ENCODE measurements at places on chromosomes 13 and 19.

DNA sequence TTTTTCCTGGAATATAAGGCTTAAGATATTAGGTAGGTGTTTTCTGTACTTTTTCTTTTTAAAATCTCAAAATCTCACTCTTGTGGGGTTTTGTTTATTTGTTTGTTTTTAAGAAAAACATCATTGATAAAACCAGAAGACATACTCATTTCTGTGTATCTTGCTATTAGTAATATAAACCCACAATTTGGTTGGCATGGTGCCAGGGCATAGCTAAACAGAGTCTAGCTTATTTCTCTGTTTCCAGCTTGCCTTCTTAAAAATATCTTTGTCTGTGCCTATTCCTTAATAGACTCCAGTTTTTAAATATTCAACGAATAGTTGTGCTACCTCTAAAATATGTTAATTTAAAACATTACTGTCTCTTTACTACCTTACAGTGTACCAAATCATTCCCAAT, 1121.9 kb upstream of the PCDH20 start:
- DNase-seq, result no peak

- DNase-seq, result no peak
These were observed 219.1 kb downstream of the LMO7 start for GRCh38 chr13:75855216-75855615.

DNA sequence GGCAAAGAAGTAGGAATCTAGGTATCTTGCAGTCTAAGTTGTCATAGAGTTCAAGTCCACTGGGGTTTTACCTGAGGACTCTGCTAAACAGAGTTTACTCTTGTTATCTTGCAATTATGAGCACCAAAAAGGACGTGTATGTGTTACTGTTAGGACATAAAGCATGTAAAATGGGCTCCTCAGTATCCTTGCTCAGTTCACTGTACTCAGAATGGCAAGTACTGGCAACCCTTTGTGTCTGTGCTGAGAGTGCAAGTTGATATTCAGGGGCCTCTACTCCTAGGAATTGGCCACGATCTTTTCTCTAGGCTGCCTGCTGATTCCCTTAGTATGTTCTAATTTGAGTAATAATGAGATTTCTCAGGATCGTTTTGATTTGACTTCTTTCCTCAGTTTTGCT, 13.3 kb downstream of the TDRD3 start:
- no peak for DNase-seq

GRCh38 chr19:49681830-49682229, 4.8 kb downstream of the PRMT1 start:
- DNase-seq, result no peak

GRCh38 chr19:49368711-49369358, 5.2 kb downstream of the DKKL1 start:
- no peak for DNase-seq

- no peak for DNase-seq
These were observed 1.6 kb downstream of the GPC5 start for GRCh38 chr13:91400063-91400399.

GRCh38 chr19:51712461-51713081, 11.2 kb downstream of the HAS1 start:
- no peak for DNase-seq

GRCh38 chr13:79663435-79663834, 182.5 kb downstream of the NDFIP2 start:
- DNase-seq, result no peak

DNA sequence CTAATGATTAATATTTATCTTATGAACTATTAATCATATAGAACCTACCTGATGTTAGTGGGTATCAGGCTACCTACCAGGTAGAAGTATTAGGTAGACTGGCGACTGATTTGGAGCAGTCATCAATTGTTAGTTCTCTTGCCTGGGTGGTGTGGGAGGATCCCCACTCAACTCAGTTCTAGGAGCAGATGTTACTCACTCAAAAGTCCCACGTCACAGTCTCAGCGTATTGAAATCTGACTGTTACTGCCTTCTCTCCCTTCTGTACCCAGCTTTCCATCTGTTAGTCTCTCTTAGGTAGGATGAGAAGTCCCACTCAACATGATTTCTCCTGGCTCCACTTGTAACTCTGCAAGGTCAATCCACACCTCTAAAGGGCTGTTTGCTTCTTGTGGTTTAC, 102.7 kb downstream of the OLFM4 start:
- DNase-seq, result no peak

DNA sequence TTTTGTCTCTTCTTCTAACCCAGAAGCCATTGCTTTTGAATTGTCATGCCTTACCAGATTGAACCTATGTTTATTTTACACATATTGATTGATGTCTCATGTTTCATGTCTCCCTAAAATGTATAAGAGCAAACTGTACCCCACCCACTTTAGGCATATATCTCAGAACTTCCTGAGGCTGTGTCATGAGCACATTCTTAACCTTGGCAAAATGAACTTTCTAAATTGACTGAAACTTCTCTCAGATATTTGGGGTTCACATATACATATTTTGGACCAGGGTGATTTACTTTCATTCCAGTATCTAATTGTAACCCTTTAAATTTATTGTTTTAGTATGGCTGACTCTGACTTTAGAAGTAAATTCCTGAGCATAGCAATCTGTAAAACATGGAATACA, 723.9 kb upstream of the PCDH20 start:
- no peak for DNase-seq

GRCh38 chr13:42864952-42865767, 83.8 kb downstream of the FAM216B start:
- DNase-seq, result no peak

DNA sequence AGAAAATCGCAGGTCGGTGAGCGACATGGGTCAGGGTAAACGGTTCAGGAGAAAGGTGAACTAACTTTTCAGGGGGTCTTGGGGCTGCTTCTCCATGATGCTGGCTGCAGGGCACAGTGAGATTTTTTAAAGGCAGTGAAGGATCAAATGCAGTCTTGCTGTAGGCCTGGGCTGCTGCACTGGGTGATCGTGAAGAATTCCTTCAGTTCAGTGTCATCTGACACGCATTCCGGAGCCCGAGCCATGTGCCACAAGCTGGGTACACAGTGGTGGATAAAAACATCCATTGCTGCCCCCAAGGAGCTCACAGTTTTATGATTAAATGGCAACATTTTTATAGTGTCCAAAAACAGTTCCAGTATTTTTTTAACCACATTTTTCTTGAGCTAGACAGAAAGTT, 56.3 kb upstream of the GPR12 start:
- no peak for DNase-seq

- DNase-seq, result peak; percentile 44
These were observed 19.8 kb upstream of the TCF3 start for GRCh38 chr19:1672038-1672768.

GRCh38 chr19:33683881-33684537, 62.3 kb downstream of the CHST8 start:
- no peak for DNase-seq

DNA sequence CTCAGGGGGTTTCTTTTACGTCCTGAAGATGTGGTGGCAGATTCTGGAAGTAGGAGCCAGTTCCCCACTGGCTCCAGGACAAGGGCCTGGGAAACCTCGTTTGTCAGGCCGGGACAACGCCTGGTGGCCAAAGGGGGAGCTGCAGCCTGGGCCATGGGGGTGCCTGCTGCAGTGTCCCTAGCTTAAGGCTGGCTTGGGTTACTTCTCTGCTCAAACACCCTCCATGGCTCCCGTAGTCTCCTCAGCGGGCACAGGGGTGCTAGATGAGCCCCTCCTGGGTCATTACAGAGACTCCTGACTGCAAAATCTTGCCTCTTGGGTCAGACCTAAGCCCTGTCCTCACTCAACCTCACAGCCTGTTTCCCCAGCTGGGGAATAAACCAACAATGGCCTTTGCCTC, 14.7 kb downstream of the CILP2 start:
- DNase-seq, result no peak

DNA sequence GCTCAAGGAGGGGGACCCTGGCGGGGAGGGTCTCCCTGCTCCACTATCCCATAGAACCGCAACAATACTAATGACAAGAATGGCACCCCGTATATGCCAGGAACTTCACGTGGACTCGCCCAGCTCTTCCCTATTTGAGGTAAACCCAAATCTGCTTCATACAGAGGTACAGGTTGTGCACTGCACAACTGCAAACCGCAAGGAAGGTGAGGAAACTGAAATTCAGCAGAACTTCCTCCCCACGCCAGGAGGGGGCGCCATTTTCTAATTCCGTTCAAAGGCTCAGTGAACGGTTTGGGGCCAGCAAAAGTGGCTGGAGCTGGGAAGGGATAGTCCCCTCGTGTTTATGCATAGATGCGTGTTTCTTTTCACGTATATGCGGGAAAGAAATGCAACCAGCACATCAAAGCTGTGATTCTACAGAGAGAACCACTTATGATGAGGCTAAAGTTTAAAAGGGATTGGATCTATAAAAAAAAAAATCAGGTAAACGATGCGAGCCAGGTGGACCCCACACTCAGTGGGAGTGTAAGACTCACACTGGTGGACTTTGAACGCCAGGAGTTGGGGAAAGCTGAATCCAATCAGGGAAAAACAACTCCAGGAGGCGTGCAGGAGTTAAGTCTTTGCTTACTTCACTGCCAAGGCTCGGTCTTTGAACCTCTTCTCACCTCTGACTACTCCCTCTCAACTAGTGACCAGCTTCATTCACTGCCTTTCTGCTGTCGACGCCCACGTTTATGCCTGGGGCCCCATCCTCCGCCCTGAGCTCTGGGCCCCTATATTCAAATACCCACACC, 20.3 kb downstream of the C19orf81 start:
- DNase-seq, result no peak

- no peak for DNase-seq
These were observed 1.2 kb upstream of the FLT1 start for GRCh38 chr13:28496188-28496564.

DNA sequence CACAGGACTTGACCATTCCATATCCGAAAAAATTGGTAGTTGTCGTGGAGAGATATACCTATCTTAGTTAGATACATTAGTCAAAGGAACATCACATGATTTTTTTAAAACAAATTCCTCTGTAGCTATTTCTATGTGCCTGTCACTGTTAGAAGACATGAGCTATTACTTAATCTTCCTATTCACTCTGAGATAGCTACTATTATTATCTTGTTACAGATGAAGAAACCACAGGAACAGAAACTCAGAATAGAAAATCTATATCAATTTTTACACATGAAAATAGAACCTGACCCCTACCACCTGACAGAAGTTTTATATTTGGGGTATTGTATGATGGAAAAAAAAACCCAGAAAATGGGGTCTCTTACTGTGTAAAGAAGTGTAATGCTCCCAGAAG, 68.9 kb upstream of the TDRD3 start:
- no peak for DNase-seq

- DNase-seq, result no peak
These were observed 158.0 kb downstream of the DLEU7 start for GRCh38 chr13:50685491-50685890.

GRCh38 chr13:107020393-107020792, 452.5 kb upstream of the ARGLU1 start:
- no peak for DNase-seq

DNA sequence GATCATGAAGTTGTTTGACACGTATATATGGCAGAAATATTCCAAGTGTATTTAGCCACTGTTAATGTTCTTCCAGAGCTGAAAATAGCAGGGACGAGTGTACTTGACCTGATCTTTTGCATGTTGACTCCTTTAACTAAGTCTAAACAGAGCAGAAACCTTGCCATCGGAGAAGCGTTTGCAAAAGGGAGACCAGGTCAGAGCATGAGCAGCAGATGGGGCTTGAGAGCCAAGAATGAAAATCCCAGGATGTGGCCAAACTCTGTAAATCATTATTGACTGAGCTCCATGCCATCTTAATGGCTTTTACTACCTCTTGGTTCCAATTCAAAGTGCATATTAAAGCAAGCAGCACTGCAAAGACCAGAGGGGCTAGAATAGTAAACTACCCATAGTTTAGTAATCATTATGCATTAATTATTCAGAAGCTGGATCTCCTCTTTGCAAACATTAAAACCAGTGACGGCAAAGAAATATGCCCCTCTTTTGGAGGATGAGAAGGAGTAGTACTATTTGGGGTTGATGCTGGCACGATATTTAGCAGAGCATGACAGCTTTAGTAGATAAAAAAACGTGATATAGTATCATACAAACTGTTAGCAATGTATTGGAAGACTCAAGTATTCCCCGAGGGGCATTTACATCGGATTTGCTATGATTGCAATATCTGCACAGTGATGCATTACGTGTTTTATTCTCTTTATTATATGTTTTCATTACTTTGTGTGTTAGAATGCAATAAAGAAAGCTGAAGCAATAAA, 55.7 kb downstream of the FAM216B start:
- DNase-seq, result no peak

- DNase-seq, result no peak
These were observed 86.7 kb upstream of the GPR12 start for GRCh38 chr13:26847281-26847680.

- DNase-seq, result no peak
These were observed 31.4 kb downstream of the PPP5C start for GRCh38 chr19:46378268-46378667.

GRCh38 chr19:56748378-56748777, 76.8 kb upstream of the ZNF835 start:
- no peak for DNase-seq

GRCh38 chr13:20669162-20669561, 34.3 kb upstream of the IL17D start:
- no peak for DNase-seq

DNA sequence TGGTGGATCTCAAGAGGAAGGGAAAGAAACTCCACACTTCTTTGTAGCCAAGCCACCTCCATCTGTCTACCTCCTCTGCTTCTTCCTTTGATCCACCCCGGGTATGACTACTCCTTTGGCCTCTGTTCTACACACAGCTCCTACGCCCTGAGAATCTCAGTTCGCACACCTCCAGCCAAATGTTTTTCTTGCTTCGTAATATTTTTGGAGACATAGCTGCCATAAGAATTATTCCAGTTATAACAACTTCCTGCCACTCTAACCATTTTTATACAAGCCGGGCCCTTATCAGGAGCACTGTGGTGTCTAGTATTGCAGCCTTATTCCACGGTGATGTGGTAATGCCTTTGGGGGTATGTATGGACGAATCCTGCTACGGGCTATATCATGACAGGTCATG, 126.7 kb downstream of the STARD13 start:
- DNase-seq, result no peak
